ENCODE measurements at places on chromosomes 2 and 18.

DNA sequence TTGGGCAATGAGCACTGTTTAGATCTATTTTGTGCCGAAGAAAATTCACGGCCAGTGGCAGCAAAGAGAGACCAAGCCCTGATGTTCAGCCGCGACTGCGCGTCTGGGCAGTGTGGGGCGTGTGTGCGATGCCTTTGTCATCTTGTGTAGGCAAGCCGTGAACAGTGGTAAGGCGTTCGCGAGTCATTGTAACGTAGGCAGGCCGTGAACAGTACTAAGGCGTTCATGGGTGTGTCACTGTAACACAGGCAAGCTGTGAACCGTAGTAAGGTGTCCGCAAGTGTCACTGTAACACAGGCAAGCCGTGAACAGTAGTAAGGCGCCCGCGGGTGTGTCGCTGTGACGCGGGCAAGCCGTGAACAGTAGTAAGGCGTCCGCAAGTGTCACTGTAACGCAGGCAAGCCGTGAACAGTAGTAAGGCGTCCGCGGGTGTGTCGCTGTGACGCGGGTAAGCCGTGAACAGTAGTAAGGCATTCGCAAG lies 99.9 kb downstream of the NFATC1 start:
- DNase-seq = no peak

DNA sequence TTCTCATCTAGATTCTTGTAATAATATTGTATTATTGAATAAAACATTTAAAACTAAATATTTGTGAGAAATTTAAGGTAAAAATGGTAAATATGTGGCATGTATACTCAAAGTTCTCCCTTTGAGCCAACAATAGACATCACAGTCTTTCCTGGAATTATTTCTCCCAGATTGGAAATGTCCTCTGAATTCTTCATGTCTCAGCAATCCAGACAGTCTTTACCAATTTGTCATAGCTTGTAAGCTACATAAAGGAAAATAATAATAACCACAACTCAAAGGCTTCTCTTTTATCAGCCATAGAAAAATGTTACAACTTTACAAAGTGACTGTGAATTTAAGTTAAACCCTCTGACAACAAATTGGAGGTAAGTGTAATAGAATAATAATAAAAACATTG lies 784.9 kb downstream of the EPHA4 start:
- DNase-seq = no peak

GRCh38 chr2:72145658-72146329 lies 1.9 kb downstream of the CYP26B1 start:
- DNase-seq = no peak

GRCh38 chr2:43224131-43224570 lies 2.3 kb downstream of the ZFP36L2 start:
- DNase-seq = peak; percentile 77
